Dorsolateral prefrontal cortex (tissue), 122 donors: ENCODE measurements at places on chromosomes 4 and X. TPM values are rescaled to one million over a fixed set of nuclear protein-coding genes. Genes with fewer than 3 reads are reported as not detected.

Gene GK2
- total RNA-seq: not detected

Gene DDX53
- total RNA-seq: not detected

Gene DRP2
- 40.3 TPM for total RNA-seq

Gene TRIM61
- 0.39 TPM for total RNA-seq

Gene PARM1
- total RNA-seq: 91.0 TPM

Gene MAGEA2
- not detected for total RNA-seq

Gene NPNT
- 4.0 TPM for total RNA-seq
